ENCODE measurements at places on chromosomes 5 and 9.

GRCh38 chr9:6959270-6960000, 201.7 kb downstream of the KDM4C start:
- no peak for DNase-seq

- no peak for DNase-seq
Observed at GRCh38 chr5:109936996-109937395, 247.3 kb downstream of the MAN2A1 start.

GRCh38 chr9:116800885-116801284, 113.8 kb downstream of the TRIM32 start:
- DNase-seq: no peak

GRCh38 chr5:136207631-136208030, 14.7 kb upstream of the SMIM32 start:
- DNase-seq: no peak

DNA sequence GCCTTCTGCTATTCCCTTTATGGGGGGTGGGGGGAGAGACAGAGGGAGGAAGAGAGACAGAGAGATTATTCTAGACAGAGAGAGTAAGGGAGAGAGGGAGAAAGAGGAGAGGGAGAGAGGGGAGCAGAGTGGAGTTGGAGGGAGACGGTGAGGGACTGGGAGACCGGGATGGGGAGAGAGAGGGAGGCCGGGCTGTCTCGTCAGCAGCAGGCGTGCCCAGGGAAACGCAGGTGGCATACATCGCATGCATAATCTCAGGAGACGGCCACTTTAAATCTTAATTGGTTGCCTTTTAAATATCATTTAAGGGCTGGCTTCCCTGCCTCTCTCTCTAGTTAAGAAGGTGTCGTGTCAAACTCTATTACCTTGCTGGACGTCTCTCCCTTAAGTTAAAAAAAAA, 8.4 kb downstream of the IRX4 start:
- no peak for DNase-seq

GRCh38 chr5:168292786-168293696, 1.6 kb downstream of the WWC1 start:
- DNase-seq: no peak

- DNase-seq: peak; percentile 69
Observed at GRCh38 chr5:177320879-177321278, 9.2 kb upstream of the MXD3 start.

DNA sequence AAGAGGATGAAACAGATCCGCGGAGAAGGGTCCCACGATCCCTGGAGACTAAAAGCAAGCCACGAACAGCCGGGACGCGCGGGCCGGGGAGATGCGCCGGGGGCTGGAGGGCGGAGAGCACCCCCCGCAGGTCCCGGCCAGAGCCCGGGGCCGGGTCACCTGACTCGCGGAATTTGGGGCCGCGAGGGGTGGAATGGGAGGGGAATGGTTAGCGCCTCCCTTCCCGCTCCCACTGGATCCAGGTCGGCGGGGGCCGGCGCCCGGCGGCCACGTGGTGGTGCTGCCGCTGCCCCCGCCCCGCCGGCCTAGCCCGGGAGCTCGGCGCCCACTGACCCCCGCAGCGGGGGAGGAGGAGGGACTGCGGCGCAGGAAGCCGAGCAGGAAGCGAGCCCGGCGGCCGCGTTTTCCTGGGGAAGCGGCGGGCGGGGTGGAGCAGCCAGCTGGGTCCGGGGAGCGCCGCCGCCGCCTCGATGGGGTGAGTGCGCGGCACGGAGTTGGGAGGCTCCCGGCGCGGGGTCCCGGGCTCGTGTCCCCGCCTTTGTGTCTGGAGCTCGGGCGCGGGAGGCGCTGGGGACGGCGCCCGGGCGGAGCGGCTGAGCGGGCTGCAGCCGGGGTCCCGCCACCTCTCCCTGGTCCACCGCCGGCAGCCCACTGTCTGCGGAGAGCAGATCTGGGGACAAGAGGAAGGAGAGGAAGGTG, at the start of gene RAI14:
TSS of gene RAI14 (plus strand) at position 328 of the 699 bp plus-strand sequence. CDS start 30,592 bp downstream, outside the sequence.
- DNase-seq: no peak

DNA sequence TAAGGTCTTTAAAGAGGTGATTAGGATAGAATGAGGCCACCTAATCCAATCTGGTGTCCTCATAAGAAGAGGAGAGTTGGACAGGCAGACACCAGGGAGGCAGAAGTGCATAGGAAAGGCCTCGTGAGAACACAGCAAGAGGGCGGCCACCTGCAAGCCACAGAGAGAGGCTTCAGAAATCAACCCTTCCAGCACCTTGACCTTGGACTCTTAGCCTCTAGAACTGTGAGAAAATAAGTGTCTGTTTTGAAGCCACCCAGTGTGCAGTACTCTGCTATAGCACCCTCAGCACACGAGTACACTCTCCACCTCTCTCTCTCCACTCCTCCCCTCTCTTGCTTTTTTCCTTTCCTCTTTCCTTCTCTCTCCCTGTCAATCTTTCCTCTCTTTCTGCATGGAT, 26.8 kb downstream of the NIPAL4 start:
- DNase-seq: no peak

- peak; percentile 68 for DNase-seq
Observed at GRCh38 chr5:36944607-36945225, 68.1 kb downstream of the NIPBL start.

DNA sequence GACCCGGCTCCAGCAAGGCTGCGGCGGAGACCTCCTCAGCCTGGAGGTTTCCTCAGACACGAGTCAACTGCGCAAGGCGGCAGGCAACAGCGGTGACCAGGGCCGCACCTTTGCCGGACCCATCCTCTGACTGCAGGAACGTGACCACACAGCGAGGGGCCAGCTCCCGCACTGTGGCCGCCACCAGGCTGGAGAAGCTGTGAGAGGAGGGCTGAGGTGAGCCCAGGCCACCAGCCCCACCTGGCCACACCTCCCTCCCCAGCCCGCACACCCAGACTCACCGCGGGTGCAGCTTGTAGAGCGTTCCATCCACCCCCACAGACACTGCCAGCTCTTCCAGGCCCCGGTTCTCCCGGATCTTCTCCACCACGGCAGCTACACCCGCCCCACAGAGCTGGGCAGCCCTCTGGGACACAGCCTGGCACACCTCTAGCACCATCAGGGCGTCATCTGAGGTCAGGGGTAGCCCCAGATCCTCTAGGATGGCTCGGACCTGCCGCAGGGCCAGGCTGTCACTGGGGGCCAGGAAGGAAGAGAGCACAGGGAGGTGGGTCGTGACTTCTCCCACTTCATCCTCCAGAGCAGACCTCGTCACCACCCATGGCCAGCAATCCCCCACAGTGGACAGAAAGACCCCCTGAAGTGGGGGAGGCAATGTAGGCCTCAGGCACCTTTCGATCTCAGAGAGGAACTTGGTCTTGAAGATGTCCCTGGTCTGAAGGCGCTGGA, 18.0 kb downstream of the HK3 start:
- DNase-seq: no peak

GRCh38 chr9:110065532-110065931, 142.4 kb downstream of the C9orf152 start:
- DNase-seq: peak; percentile 94

DNA sequence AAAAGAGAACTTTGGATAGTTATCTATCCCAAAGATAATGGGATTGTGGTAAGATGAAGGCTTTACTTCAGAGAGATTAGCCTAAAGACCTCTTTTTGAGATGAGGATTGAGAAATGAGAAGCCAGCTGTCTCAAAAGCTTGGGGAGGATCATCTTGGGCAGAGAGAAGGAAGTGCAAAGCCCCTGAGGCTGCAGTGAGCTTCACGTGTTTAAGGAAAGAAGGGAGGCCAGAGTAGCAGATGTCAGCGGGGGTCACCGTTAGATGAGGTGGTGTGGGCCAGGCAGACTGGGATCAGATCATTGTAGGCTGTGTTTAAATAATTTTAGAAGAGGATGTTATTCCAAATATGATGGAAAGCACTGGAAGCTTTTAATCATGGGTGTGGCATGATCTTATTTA, 270.1 kb downstream of the ARHGEF28 start:
- peak; percentile 62 for DNase-seq

GRCh38 chr9:93343663-93344062, 107.8 kb upstream of the FAM120A start:
- no peak for DNase-seq

GRCh38 chr5:132469380-132470009, 21.1 kb downstream of the IRF1 start:
- DNase-seq: no peak

- DNase-seq: no peak
Observed at GRCh38 chr5:56054666-56055065, 59.9 kb upstream of the IL6ST start.

DNA sequence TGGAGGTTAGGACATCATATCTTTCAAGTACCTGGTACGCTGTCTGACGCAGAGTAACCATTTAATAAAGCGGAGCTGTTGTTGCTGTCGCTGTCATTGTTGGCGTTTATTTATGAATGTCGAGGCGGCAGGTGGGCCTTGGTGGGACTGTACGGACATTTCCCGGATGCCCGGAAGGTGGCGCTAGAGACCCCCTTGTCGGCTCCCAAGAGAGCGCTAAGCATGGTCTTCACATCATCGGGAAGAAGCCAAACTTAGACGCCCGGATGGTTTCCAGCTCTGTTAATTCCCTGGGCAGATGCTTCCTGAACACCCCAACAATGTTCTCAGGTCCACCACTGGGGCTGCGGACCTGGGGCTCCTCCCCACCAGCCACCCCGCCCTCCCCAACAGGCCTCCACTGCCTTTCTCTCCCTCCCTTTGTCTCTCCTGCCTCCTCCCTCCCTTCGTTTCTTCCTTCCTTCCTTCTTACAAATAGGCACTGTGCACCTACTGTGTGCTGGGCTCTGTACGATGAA, 54.1 kb downstream of the DUSP1 start:
- DNase-seq: peak; percentile 49

DNA sequence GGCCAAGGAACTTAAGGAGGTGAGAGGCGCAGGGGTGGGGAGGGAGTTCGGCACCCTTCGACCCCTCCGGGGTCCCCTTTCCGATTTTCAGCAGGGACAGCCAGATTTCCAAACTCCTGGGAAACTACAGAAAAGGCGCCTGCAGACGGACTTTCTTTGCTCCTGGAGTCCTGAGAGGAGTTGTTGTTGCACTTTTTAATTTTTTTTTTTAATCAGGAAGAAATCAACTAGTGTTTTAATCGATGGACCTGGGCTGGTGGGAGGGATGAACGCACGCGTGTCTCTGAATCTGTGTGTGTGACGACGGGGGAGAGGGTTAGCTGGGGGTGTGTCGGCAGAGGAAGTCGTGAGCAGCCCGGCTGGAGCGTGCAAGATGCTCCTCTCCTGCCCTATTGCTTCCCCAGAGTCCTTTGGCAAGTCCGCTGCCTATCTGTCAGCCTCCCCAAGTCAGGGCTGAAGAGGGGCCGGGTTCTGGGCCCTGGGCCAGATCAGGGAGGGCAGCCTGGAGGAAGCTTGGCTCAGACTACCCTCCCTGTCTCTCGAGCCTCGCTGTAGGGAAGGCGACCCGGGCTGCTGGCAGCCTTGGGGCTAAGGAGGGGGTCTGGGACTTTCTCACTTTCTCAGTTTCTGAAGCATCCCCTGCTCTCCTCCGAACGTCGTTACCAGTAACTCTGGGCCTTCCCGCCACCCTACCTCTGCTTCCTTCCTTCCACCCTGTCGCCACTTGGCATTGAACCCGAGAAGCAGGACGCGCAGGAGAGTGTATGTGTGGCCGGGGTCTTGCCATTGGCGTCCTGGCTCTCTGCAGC, 731 bp downstream of the PRR16 start:
- DNase-seq: no peak

GRCh38 chr9:36744678-36745077, 172.0 kb downstream of the MELK start:
- no peak for DNase-seq

DNA sequence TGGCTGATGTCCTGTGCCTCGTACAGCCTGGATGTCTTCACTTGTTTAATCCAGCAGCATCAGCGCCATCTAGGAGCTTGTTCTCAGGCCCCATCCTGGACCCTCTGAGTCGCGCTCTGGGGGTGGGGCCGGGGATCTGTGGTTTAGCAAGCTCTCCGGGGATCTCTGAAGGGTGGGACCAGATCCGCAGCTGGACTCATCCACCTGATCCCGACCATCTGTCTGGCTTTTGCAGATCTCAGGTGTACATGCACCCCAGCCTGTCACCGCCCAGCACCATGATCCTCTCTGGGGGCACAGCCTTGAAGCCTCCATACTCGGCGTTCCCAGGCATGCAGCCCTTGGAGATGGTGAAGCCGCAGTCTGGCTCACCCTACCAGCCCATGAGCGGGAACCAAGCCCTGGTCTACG, 15.1 kb upstream of the POMT1 start:
- no peak for DNase-seq

- no peak for DNase-seq
Observed at GRCh38 chr5:172707285-172708182, 63.5 kb downstream of the DUSP1 start.

GRCh38 chr5:34021334-34021733, 13.5 kb upstream of the AMACR start:
- DNase-seq: no peak

- peak; percentile 33 for DNase-seq
Observed at GRCh38 chr5:53779541-53779981, 219.1 kb downstream of the NDUFS4 start.

- DNase-seq: no peak
Observed at GRCh38 chr9:116154334-116154975, 864 bp downstream of the PAPPA start.

DNA sequence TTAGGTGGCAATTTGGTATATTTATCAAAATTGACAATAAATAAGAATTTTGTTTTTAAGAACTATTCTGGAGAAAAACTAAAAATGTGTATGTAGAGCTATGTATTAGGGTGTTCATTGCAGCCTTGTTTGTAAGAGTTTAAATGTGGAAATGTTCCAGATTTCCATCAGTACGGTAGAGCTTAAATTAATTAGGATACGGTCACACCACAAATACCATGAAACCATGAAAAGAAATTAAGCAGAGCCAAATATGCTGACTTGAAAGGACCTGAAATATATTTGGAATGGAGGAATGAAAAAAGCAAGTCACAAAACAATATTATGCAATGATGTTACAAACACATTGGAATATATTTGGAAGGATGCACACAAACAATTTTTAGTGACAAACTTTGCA, 64.6 kb downstream of the ACTBL2 start:
- no peak for DNase-seq

GRCh38 chr5:39657943-39658342, 233.2 kb upstream of the DAB2 start:
- DNase-seq: no peak

- no peak for DNase-seq
Observed at GRCh38 chr5:140267559-140268018, 35.3 kb downstream of the PFDN1 start.

- DNase-seq: no peak
Observed at GRCh38 chr9:22141908-22142307, 132.8 kb upstream of the CDKN2B start.

GRCh38 chr9:118975736-118976135, 393.5 kb downstream of the BRINP1 start:
- no peak for DNase-seq

GRCh38 chr9:121285835-121286687, 18.1 kb downstream of the GSN start:
- peak; percentile 40 for DNase-seq

GRCh38 chr9:35791297-35791921, at the start of gene NPR2:
NPR2 (plus strand) TSS chr9:35791591; CDS start chr9:35792409, 818 bp downstream.
- DNase-seq: no peak

DNA sequence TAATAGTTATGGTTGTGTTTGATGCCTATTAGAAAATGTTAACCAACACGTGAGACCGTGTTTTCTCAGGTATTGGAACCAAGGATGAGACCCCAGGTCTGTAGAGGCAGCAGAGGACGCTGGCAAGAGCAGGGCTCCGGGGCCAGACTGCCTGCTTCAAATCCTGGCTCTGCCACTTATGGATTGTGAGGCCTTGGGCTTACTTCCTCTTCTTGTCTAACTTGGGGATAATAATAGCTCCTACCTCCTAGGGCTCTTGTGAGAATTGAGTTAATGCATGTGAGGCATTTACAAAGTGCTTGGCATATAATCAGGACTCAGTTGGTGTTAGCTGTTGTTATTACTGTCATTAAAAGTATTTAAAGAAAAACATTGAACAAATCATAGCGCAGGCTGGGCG, 85.5 kb upstream of the PITX1 start:
- DNase-seq: no peak

GRCh38 chr5:51027271-51027670, 356.0 kb upstream of the ISL1 start:
- DNase-seq: no peak

All from AML-193 (cell line).